ENCODE measurements at places on chromosomes 12 and 14.

GRCh38 chr12:2403221-2403976 is 350.6 kb downstream of the CACNA1C start:
- no peak for DNase-seq

DNA sequence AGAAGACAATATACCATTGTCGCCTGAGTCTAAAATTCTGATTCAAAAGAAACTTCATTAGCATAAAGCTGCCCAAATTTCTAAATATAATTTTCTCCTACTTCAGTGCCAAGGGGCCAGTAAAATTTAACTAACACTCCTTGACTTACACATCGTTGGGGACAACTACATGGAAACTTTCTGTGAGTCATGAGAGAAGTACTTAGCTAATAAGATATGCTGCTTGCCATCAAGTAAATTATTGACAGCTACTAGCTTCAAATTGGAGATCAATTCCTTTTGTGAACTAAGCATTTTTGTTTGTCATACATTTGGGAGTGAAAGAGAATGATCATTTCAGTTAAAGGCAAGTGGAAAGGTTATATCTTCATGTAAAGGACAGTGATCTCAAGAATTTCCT is 373.3 kb downstream of the MDGA2 start:
- DNase-seq = no peak

DNA sequence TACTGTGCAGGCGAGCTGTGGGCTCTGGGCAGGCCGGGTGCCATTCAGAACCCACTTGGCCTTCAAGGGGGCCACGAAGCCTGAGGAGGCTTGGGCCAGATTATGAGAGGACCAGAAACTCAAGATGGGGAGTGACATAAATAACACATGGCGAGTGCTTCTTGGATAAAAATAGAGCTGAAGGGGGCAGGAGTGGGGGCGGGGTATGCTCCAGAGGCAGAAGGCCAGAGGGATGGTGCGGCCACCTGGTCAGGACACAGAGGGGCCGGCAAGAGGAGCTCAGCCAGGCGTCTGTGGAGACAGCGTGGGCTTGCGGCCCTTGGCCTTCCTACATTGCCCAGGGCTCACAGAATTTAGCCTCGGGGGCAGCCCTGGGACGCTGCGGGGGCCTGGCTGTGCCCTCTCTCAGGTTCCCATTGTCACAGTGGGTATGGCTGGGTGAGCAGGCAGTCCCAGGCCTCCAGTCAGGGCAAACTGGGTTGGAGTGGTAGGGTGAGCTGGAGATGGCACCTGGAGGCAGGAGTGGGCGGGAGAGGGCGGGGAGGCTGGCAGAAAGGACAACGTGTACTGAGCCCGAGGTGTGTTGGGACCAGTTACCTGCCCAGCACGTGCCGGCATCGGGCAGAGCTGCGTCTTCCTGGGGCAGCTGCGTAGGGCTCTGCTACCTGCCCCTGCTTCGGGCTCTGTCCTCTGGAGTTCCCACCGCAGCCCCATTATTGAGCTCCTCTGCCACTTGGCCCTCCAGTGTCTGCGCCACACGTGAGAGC is 7.4 kb upstream of the SLC25A29 start:
- DNase-seq = no peak

- no peak for DNase-seq
Observed at GRCh38 chr12:51887476-51888315, at the start of gene ANKRD33. Gene ANKRD33 (plus strand): TSS chr12:51888103. CDS start chr12:51888187, 84 bp downstream.

GRCh38 chr12:49866859-49867569 is 24.1 kb upstream of the BCDIN3D start:
- peak; percentile 67 for DNase-seq

DNA sequence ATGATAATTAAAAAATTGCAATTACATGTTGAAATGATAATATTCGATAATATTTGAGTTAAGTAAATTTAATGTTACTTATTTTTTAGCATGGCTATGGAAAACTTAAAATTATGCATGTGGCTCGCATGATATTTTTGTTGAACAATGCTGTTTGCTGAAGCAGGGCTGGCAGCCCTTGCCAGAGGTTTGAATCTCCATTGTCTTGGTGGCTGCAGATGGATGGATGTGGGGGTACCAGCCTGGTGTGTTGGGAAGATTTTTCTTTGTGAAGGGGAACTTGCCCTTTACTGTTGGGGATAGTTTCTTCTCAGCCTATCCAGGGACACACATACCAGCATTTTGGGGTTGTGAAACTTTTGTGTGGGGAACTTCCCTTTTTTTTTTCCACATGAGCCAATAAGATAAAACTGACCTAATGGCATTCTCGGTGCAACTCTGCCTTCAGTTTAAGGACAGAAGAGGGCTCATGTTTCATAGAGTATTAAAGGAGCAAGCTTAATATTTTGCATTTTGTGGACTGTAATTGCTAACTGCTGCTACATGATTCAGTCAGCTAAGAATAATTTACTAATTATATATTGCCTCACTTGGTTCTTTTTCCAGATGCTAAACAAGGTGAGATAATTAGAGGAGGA is 8.8 kb downstream of the RASSF3 start:
- peak; percentile 80 for DNase-seq

DNA sequence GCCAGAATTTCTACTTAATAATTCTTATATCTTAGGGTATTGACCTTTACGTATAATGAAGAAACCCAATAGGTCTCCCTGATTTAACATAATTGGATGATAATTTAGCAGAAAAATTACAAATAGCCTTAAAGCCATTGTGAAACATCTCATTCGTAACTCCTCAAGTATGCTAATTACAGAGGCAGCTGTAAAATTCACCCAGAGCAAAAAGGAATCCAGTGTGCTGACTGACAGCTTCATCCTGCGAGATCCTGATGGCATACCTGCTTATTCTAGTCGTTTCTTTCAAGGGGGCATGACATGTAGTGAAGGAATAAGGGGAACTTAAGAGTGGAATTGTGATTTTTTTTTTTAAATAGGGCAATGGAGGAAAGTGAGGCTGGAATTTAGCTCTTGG is 291.5 kb downstream of the FUT8 start:
- DNase-seq = peak; percentile 12

- DNase-seq = peak; percentile 57
Observed at GRCh38 chr12:48925304-48926011, at the start of gene FKBP11. Gene FKBP11 (minus strand): TSS chr12:48925492. CDS start chr12:48925428, 64 bp downstream.

- no peak for DNase-seq
Observed at GRCh38 chr12:118430516-118430915, 54.2 kb downstream of the SUDS3 start.

DNA sequence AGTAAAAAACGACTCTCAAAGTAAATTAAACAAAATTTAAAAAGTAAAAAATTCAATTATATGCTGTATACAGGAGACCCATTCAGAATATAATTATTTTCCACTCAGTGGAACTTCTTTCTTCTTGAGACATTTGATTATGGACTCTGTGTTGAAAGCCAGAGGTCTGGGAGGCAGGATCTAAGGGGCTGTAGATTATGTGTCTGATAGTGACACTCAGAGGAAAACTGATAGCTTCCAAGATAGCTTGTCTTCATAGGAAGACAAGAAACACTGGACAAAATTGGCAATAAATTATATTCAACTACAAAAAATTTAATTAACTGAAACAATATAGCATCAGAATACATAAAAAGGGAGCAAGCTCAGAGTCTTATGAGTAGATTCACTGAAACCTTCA is 135.8 kb downstream of the KITLG start:
- DNase-seq = no peak

DNA sequence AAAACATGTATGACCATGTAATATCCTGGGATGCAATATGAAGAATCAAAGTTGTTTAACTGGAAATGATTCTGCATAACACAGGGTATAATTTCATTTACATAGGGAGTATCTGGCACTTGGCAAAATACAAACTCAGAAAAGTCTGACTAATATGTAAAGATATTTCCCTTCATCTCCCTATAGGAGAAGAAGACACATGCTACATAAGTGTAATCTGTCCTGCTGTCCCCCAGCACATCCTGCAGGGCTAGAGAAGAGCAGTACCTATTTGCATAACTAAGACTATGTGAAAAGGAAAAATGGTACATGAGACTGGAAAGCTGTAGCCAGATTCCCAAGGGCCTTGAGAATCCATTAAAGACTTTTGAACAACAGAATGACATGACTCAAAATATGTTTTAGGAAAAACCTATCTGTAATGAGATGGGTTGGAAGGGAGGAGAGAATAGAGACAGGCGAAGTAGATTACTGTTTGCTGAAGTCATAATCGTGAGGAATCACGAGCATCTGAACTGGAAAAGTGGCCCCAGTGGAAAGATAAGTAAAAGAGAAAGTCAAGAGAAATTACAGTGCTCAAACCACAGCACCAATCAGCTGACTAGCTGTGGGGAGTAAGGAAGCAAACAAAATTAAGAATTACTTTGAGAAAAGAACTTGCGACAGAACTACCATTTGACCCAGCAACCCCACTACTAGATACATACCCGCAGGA is 155.1 kb upstream of the HMGA2 start:
- no peak for DNase-seq

GRCh38 chr14:93520053-93520607 is 89.4 kb downstream of the UNC79 start:
- no peak for DNase-seq

GRCh38 chr12:93860668-93861373 is 183.6 kb downstream of the CRADD start:
- no peak for DNase-seq

GRCh38 chr14:102517392-102518062 is 8.0 kb upstream of the ANKRD9 start:
- DNase-seq = no peak

DNA sequence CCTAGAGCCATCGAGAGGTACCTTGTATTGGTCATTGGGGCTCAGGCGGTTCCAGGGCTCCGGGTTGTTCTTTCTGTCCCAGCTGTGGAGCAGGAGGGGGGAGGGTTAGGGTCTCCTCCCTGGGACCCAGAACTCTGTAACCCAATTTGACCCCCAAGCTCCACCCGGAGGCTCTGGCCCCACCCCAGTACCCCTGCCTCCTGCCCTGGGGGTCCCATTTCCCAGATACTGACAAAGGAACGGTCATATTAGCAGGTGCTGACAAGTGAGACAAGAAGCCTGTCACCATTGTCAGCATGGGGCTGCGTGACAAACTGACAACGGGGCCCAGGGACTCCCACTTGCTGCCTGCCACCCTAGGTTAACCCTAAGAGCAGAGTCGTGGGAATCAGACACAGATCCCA is 6.2 kb downstream of the SHMT2 start:
- DNase-seq = no peak

- peak; percentile 74 for DNase-seq
Observed at GRCh38 chr14:104680806-104681688, 8.4 kb upstream of the INF2 start.

- DNase-seq = no peak
Observed at GRCh38 chr14:57136669-57137328, 131.9 kb downstream of the EXOC5 start.

- peak; percentile 71 for DNase-seq
Observed at GRCh38 chr12:14892726-14893505, 7.3 kb upstream of the MGP start.

GRCh38 chr14:104509673-104510072 is 69.9 kb upstream of the C14orf180 start:
- DNase-seq = no peak

GRCh38 chr12:118436986-118437385 is 60.6 kb downstream of the SUDS3 start:
- peak; percentile 5 for DNase-seq

- DNase-seq = no peak
Observed at GRCh38 chr12:42502682-42503081, 86.9 kb downstream of the PRICKLE1 start.

DNA sequence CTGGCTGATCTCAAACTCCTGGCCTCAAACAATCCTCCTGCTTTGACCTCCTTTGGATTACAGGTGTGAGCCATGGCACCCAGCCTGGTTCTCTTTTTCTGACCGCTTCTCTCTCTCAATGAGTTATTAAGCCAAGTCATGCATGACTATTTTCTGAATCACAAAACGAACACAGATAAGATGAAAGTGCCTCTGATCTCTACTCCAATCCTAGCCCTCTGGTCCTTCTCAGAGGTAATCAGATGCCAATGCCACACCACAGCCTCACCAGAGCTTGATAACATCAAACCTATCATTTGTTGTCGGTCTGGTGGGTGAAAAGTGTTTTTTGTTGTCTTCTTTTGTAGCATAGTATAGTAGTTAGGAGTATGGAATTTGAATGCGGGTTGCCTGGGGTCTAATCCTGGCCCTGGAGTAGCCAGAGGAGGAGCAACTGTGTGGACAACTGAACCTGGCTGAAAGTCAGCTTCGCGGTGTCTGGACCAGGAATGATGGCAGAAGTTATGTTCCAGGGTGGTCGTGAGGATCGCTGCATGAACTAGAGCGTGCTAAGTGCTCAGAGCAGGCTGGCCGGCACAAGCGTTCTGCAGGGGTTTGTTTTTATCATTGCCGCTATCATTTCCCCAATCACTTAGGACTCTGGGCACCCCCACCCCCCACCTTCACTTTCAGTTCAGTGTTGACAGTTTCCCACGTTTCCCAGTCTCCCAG is 77.9 kb downstream of the SPRING1 start:
- no peak for DNase-seq

GRCh38 chr12:104529130-104529874 is 72.6 kb downstream of the CHST11 start:
- DNase-seq = no peak

GRCh38 chr14:75717729-75718128 is 56.7 kb downstream of the TTLL5 start:
- DNase-seq = no peak

DNA sequence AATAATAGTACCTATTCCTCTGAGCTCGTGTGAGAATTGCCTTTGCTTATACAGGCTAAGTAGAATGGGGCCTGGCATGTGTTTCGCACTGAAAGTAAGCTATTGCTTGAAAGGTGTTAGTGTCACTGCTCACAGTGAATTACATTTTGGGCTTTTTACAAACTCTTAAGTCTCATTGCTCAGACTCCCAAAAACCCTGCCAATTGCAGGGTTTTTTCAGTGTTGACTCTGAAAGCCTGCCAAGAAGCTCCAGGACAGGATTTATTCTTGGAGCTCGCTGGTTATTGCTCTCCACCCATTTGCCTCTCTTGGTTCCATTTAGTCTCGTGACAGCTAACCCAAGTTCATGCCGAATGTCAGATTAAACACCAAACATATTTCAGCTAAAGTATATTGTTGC is 39.8 kb downstream of the NOPCHAP1 start:
- DNase-seq = peak; percentile 62

DNA sequence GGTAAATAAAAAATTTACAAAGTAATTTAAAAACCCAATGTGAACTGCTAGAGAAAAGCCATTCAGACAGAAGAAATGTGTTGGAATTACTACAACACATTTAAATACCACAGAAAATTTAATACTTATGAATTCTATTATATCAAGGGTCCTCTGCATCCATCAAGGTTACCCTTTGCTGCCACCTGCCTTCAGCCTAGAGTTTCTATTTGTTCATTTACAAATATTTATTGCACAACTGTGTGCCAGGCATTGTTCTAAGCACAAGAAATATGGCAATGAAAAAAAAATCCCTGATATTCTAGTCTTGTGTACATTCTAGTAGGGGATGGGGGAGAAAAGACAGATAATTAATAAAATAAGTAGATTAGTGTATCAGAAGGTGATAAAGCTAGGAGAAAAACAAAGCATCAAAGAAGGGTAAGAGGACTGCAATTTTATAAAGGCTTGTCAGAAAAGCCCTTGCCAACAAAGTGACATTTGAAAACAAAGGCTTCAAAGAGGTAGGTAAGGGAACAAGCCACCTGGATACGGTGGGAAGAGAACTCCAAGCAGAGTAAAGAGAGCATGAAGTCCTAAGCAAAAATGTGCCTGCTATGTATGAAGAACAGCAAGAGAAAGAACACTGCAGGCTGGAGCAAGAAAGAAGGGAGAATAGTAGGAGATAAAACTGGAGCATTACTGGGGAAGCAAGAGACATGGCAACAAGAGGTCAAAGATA is 59.1 kb upstream of the SLC6A13 start:
- DNase-seq = peak; percentile 55

- no peak for DNase-seq
Observed at GRCh38 chr12:129080391-129080790, 227.1 kb downstream of the GLT1D1 start.

GRCh38 chr12:175759-176158 is 38.2 kb downstream of the SLC6A12 start:
- no peak for DNase-seq
